NCI-H69 (cell line): ENCODE measurements at places on chromosomes 2 and 18.

DNA sequence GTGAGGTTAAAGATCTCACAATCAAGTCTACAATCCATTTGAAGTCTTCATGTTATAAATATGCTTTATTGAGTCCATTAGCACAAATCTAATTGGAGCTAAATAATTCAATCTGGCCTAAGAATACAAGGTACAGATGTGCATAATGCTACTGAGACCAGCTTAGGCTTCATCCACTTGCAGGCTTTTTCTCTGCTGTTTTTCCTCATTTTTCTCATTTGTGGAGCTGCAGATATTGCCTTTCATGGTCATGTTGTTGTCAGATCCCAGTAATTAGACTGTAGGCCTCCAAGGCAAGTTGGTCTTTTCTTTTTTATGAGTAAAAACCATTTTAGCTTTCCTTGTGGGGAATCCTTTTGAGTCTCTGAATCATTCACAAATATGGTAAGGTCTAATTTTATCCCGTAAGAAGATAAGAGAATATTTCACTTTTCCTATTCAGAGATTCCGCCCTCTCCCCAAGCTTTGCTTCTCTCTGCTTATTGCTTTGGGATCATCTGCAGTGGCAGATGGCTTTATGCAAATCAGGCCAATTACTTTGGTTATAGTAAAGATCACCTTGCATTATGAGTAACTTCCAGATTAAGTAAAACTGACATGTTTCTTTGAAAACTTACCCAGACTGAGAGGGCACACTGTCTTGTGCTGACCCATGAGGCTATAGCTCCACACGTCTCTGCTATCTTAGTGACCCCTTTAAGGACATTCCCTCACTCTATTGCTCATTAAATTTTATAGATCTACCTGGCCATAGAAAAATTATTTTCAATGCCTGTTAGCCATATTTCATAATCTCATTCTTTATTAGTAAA, 80.9 kb downstream of the MGAT5 start:
- DNase-seq: no peak

DNA sequence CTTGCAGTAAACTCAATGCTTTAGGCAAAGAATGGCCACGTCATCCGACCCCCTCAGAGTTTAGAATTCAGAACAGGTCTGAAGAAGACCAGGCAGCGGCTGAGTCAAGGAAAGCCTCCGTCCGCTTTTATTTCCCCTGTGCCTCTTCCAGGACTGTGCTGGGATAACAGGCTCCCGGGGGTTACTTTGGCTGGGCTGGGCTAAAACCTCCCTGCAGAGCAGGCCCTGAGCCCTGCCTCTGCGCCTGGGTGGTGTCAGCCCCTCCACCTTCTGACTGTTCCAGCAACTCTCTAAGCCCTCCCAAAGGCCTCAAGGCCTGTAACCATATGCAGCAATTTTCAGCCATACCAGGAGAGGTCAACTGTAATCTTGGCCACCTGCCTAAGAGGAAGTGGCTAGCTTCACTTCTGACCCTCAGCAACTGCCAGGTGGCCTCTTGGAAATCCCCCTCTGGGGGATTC, 166.5 kb downstream of the RPIA start:
- peak; percentile 75 for DNase-seq

DNA sequence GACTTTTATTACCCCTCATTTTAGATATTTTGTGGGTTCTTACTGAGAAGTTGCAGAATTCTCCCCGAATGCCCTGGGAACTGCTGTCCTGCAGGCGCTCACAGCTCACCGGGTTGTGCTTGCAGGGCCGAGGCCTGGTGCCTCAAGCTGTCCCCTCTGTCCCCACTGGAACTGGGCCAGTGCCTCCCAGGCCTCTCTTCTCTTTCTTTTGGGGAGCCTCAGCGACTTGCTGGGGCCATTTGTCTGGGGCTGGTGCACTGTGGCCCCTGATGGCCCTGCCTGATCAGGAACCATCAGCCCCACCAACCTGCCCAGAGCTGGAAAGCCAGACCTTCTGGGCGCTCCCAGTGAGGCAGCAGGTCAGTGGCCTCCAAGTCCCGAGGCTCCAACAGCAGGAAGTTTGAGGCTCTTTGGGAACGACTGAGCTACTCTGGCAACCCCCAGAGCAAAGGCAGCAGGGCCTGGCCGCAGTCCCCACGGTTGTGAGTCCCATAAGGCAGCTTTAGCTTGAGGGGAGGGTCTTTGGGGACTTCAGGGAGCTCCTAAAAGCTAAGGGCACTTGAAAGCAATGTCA, 14.7 kb upstream of the NEU4 start:
- no peak for DNase-seq

DNA sequence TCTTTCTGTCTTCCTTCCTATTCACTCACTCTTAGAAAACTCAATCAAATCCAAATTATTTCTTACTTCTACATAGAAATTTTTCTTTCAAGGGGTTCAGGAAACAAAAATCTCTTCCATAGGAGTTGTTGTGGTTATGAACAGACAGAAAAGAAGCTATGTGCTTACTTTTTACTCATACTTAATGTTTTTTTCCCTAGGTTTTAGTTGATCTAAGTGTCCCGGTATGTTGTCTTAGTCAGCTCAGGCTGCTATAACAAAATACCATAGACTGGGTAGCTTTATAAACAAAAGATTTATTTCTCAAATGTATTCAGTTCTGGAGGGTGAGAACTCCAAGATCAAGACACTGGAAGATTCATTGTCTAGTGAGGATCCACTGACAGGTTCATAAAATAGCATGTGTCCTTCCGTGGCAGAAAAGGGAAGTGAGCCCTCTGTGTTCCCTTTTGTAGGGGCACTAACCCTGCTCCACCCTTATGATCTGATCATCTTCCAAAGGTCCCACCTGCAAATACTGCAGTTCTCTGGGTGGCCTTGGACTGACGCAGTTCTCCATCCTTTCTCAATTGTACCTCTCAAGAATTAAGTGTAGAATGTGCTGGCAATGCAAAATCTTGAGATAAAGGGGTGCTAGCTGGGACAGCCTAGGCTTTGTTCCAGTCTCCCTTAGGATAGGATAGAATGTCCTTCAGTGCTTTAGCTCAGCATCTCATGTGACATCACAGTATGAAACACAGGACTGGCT, 14.4 kb upstream of the VRK2 start:
- no peak for DNase-seq

DNA sequence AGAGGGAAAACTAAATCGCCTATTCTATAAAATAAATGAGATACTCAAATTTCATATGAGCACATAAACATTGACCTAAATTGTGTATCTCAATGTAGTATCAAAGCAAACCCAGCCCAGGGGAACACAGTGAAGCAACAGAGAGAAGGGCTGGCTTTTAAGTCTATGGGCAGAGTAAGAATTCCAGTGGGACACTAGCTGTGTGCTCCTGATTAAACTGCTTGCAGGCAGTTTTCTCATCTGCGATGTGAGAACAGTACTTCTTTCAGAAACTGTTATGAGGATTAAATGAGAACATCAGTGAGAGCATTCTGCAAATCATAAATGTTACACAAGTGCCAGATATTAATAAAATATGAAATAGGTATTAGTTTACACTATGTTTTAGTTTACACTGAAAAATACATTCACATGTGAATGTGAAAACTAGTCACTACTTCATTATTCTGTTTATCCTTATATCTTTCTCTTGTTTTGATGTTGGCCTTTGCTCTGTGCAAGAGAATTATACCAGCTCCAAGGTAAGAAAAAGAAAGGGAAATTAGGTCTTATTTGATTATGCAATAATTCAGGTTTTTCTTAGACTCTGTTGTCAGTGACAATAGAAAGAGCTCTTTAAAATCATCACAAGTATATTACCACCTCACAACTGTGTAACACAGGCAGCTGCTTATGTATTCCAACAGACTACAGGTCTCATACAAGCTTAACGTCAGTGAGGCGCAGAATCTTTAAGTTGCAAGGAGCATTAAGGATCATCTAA, 47.5 kb downstream of the GAREM1 start:
- peak; percentile 59 for DNase-seq

DNA sequence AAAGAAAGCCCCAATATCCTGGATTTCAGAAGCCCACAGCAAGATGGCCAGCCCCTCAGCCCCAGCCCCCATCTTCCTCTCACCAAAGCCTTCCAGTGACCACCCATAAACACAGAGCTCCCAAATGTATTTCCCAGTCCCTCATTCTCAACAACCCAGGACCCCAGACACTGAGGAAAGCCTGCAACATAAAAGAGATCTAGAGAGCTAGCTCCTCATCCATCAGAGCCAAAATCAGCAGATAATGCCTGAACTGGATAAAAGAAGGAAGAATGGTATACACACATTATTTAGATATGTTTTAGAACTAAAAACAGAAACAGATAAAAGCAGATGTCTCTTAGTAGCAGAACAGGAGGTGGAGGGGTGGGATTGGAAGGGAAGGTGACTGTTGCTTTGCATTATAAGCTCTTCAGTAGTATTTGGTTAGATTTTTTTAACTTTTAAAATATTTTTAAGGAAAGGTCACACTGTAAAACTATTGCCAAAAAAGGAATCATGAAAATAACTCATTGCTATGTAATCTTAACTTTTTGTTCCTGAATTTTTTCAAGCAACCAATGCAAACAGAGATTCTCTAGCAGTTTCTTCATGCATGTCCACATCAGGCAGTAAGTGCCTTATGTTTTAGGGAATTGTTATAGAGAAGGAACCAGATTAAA, 144.2 kb upstream of the PKDCC start:
- DNase-seq: no peak

GRCh38 chr18:24877066-24877465, 416.6 kb downstream of the HRH4 start:
- no peak for DNase-seq
